ENCODE measurements at places on chromosomes 5 and 9.

DNA sequence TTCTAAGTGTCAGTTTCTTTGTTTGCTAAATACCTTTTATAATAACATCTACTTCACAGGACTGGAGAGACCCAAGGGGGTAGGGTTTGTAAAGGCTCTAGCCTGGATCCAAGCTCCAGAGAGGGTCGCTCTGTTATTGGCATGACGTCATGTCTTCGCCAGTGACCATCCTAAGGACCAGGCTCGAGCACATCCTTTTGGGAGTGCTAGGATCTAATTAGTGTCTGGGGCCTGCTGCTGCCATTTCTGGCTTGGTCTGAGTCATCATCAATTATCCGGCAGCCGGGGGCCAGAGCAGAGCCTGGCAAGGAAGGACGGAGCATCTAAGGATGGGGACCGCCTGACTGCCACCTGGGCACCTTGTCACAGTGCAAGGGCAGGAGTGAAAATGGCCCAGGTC is 153.0 kb downstream of the NSG2 start:
- no peak for DNase-seq

DNA sequence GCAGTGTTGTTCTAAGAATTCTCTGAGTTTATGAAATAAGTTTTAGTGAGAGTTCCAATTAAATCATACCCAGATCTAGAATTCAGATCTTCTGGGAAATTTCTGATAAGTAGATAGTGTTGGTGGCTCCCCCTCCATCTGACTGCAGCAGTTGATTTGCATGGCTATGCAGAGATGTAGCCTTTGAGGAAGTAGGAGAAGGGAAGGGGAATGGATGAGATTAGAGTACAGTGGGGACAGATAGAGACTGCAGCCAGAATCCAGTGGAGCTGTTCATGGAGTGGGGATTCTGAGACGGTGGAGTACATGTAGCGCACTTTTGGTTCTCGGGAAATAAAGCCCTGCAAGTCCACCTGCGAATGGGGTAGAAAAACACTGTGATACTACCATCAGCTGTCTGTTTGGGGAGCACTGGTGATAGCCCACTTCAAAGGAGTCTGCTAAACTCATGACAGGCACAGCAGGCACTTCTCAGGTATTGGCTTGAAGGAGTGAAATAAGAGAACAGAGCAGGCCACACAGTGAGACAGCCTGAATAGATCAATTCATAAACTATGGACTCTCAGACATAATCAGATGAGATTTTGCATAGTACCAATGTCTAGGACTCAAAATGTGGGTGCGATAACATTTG is 96.8 kb downstream of the ALDH1A1 start:
- no peak for DNase-seq

DNA sequence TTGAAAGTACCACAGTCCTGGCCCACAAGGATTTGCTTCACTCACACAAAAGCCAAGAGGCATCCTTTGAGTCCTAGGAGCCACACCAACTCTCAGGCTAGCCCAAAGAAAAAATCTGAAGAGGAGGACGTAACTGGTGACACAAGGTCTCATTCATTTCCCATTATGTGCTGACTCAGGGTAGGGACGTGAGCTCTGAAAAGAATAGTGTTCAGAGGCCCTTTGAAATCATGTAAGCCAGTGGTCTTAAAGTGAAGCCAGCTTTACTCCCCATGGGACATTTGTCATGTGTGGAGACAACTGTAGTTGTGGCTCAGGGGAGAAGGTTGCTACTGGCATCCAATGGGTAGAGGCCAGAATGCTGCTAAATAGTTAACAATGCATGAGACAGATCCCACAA is 332.4 kb downstream of the KCTD16 start:
- no peak for DNase-seq

GRCh38 chr5:177336112-177336511 is 15.4 kb downstream of the LMAN2 start:
- DNase-seq, result no peak

DNA sequence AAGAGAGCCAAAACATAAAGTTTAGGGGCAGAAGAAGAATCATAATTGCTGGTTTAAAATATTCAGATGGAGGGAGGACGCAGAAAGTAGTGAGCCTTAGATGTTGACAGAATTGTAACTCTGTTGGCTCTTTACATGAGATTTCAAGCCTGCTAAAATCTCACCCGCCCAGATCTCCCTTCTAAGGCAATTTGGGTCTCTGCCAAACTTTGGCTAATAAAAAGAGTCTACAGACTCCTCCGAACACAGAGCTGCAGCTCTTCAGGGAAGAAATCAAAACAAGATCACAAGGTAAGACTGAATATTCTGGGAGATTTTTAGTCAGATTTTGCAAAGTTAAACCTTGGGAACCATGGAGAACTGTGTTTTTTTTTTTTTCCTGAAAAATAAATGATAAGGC is at the start of gene IL33:
TSS of gene IL33 (plus strand) at position 246 of the 400 bp plus-strand sequence. CDS start 25,888 bp downstream, outside the sequence.
- DNase-seq, result no peak

GRCh38 chr9:103041961-103042360 is 46.8 kb downstream of the CYLC2 start:
- DNase-seq, result no peak

DNA sequence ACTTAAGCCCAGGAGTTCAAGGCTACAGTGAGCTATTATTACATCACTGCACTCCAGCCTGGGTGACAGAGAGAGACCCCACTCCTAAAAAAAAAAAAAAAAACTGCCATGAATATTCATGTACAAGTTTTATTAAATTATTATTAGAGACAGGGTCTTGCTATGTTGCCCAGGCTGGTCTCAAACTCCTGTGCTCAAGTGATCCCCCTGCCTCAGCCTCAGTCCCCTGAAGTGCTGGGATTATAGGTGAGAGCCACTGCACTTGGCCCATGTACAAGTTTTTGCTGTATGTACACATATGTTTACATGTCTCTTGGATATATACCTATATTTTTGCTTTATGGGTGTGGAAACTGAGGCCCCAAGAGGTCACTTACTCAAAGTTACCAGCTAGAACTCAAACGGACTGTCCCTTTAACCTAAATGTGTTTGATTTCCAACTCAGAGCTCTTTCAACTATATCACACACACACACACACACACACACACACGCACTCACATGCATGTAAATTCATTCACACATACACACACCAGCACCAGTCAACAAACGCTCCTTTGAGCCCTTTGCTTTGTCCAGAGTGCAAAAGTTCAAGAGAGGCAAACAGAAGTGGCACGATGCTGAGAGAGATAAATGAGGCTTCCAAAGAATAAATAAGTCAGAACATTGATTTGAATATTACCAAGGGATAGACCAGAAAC is 42.3 kb upstream of the STRBP start:
- DNase-seq, result no peak

GRCh38 chr9:37034305-37034937 is 353 bp upstream of the PAX5 start:
- no peak for DNase-seq

GRCh38 chr5:151572657-151573368 is 18.3 kb downstream of the FAT2 start:
- DNase-seq, result no peak

DNA sequence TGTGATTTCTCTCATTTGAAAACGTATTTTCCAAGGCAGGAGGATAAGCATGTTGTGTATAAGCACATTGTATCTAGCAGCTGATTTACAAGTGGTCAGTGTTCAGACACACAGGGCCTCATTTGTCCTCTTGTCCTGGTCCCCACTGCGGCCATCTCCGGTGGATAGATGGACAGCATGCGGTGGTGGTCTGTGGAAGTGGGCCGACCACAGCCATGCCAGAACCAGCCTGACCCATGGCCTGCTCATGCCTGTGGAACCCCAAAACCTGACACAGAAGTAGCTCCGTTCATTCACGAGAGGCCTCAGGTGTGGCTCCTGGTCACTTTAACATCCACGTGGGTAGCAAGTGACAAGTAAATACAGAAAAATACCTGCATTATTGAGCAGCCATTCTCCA is 14.6 kb downstream of the IRX2 start:
- DNase-seq, result no peak

- DNase-seq, result peak; percentile 32
These were observed 29.1 kb downstream of the JADE2 start for GRCh38 chr5:134554319-134555222.

GRCh38 chr5:6737043-6737941 is 24.1 kb downstream of the TENT4A start:
- DNase-seq, result no peak

GRCh38 chr5:6868575-6869215 is 155.5 kb downstream of the TENT4A start:
- no peak for DNase-seq

GRCh38 chr5:60023255-60023654 is 129.7 kb upstream of the PDE4D start:
- DNase-seq, result no peak

- no peak for DNase-seq
These were observed 447.9 kb downstream of the SPATA31D1 start for GRCh38 chr9:82436475-82436874.

- no peak for DNase-seq
These were observed 118.4 kb upstream of the PRSS3 start for GRCh38 chr9:33676746-33677505.

DNA sequence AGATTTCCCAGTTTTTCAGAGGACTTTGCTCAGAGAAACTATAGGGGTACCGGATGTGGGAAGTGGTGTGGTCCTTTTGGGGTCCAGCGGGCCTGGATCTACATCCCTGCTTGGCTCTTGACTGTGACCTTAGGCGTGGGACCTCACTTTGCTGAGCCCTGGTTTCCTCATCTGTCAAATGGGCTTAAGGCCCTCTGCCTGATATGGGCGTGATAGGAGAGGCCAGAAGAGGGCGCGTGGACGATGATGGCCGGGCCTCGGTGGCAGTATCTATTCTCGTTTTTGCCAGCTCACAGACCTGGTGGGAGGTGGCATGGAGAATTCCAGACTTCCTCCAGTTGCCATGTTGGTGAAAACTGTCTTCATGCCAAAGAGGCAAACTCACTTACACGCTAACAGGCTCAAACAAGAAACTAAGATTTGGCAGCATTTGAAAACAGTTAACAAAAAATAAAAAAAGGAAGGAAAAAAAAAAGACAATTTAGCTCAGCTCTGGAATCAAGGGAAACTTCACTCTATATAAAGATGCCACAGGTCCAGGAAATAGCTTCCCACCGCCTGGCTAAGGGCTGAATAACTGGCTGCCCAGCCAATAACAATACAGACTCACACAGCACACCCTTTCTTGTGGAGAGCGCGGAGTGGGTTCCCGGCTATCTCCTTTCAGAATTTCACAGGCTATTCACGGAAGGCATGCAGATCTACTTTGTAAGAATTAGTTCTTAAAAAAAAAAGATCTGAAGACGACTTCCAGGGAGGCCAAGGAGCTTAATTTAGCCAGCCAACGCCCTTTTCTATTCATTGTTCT is 1.7 kb downstream of the SH3PXD2B start:
- no peak for DNase-seq

- DNase-seq, result no peak
These were observed 3.0 kb downstream of the PCDH1 start for GRCh38 chr5:141875022-141875740.

DNA sequence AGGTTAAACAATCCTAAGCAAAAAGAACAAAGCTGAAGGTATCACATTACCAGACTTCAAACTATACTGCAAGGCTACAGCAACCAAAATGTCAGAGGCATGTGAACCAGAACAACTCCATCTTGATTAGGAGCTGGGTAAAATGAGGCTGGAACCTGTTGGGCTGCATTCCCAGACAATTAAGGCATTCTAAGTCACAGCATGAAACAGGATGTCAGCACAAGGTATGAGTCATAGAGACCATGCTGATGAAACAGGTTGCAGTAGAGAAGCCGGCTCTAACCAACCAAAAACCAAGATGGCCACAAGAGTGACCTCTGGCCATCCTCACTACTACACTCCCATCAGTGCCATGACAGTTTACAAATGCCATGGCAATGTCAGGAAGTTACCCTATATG is 252.0 kb downstream of the RASEF start:
- no peak for DNase-seq

GRCh38 chr5:77724934-77725333 is 51.2 kb downstream of the TBCA start:
- DNase-seq, result no peak

- no peak for DNase-seq
These were observed 2.7 kb upstream of the CLPTM1L start for GRCh38 chr5:1347571-1347970.

DNA sequence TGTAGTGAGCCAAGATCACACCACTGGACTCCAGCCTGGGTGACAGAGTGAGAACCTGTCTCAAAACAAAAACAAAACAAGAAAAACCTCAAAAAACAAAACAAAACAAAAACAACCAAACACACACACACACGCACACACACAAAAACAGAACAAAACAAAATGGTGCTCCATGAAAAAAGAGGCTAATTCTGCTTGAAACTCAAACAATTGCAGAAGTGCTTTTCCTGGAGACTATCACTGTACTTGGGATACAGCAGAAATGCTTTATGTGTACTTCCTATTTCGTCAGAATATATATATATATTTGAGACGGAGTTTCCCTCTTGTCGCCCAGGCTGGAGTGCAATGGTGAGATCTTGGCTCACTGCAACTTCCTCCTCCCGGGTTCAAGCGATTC is 49.9 kb upstream of the HSPA9 start:
- DNase-seq, result no peak

- no peak for DNase-seq
These were observed 321.9 kb downstream of the GADD45G start for GRCh38 chr9:89926691-89927220.

GRCh38 chr5:171524466-171524865 is 105.0 kb downstream of the FGF18 start:
- no peak for DNase-seq

DNA sequence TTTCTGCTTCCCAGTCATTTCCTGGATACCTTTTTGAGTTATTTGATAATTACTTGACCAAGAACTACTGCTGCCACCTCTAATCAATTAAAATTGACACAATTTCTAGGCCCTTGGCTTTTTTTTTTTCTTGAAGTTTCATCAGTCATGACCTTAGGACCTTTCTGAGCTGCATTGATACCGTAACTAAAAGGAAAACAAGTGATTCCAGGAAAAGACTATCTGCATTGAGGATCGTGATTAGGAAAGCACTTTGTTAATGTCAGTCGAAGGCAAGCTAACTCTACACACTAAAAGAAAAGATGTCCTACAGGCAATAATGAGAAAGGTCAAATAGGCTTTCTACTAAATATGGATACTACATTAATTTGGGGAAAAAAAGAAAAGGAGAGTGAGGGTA is 69.9 kb downstream of the ARSB start:
- DNase-seq, result no peak

GRCh38 chr5:35159370-35159742 is 70.9 kb downstream of the PRLR start:
- no peak for DNase-seq

DNA sequence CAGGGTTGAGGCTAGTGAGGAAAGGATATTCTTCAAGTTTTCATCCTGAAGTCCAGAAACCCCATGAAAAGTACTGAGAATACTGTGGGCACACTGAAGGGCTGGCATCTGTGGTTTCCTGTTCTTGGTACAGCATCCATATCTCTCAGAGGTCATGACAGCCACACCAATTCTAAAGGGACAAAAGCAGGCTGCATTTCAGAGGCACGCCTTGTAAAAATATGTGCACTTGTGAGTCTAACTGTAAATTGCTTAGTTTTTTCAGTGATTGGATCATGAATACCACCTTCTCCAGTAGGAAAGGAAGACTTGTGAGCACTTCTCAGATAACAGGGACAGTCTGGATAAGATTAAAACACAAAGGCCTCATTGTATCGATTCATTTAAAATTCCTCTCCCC is 230.9 kb downstream of the NTRK2 start:
- DNase-seq, result no peak

Data from activated CD4-positive, alpha-beta T cell treated with anti-CD3 and anti-CD28 coated beads, Interleukin-2, amount 50 U/mL, for 24 hours (primary cell).